ENCODE measurements at places on chromosomes 3 and 15.

- DNase-seq: no peak
These were observed 72.7 kb upstream of the TPRG1 start for GRCh38 chr3:189099031-189099471.

DNA sequence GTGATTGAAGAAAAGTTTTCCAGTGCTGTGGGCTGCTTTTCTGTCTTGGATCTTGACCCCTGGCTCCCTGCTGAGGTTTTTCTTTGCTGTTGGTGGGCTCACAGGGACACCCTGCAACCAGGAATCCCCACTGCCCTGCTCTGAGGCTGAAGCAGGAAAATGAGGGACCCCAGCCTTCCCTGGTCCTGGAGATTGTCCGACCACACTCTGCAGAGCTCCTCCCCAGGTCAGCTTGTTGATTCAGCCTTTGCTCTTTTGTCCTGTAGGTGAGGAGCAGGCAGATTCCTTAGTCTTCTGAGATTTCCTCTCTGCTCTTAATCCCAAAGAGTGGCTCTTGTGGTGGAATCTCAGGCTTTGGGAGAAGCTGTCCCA is 194.5 kb downstream of the RPLP1 start:
- DNase-seq: no peak

DNA sequence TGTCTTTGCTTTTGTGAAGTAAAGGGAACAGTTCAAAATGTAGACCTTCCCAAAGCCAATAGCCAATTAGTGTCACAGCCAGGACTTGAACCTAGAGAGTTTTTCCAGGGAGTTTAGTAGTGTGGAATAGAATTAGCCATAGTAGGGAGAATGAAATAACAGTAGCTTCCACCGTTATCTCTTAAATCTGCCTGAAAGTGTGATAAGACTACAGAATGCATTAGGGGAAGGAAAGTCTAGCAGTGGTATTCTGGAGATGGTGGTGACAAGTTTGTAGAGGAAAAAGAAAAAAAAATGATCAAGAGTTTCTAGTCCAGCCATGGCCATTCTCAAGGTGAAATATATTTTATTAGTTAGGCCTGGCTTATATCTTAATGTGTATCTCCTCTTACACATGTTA is 13.8 kb downstream of the ATP11B start:
- DNase-seq: no peak

GRCh38 chr3:168888781-168889180 is 774.7 kb downstream of the MECOM start:
- no peak for DNase-seq

GRCh38 chr3:187947927-187948682 is 202.8 kb upstream of the BCL6 start:
- no peak for DNase-seq
